Body of pancreas (tissue), 4 donors: ENCODE measurements at places on chromosomes 12 and 14. TPM values are rescaled to one million over a fixed set of nuclear protein-coding genes. Genes with fewer than 3 reads are reported as not detected.

The GPR84 gene
- total RNA-seq = not detected

The AQP2 gene
- total RNA-seq = not detected

GRCh38 chr12:112375105-112375504 lies 7.1 kb downstream of the HECTD4 start:
- DNase-seq = no peak

- DNase-seq = no peak
Measured at GRCh38 chr14:75274899-75275569, 3.6 kb upstream of the FOS start.

The TMPRSS12 gene
- not detected for total RNA-seq

The PSME1 gene
- 93.7 TPM for total RNA-seq

The IL22 gene
- not detected for total RNA-seq

DNA sequence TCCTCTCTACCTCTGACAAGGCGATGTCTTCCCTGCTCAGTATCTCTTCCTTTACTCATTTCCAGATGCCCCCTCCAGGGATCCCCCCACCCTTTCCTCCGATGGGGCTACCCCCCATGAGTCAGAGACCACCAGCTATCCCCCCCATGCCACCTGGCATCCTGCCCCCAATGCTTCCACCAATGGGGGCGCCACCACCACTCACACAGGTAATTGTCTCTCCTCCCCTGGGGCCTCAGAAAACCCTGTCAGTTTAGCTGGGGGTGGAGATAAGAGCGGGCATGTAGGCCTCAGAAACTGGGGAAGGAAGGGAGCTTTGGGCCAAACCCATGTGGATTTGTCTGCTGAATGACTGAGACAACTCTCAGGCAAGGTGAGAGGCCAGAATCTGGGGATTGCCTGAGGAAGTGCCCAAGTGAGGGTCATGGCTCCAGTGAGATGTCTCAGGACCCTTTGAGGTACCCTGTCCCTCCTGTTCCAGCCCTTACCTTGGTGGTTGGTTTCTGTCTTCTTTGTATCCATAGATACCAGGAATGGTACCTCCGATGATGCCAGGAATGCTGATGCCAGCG lies 8.1 kb downstream of the PRPF40B start:
- DNase-seq = no peak

The KRT85 gene
- not detected for total RNA-seq

The CCDC184 gene
- 0.26 TPM for total RNA-seq

The BLOC1S1 gene
- total RNA-seq = 105 TPM
